ENCODE measurements at places on chromosomes 1 and 21.

- no peak for DNase-seq
These were observed 22.8 kb downstream of the INSL5 start for GRCh38 chr1:66778266-66778665.

GRCh38 chr21:37230632-37231248, 36.4 kb downstream of the VPS26C start:
- no peak for DNase-seq

DNA sequence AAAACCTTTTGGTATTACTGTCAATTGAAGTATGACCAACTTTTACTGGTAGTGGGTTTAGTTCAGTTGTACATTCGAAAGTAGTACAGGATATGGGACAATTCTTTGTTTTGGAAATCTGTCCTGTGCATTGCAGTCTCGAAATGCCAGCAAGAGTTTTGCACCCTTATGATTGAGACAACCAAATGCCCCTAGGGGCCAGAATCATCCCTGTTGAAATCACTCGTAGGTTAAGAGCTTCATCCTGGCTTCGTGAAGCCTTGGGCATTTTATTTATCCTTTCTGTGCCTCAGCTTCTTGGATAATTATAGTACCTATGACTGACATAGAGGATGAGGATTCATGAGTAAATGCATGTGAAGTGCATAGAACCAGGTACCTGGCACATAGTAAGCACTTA, 2.4 kb upstream of the GOLT1A start:
- DNase-seq, result no peak

GRCh38 chr1:7902478-7903085, 38.1 kb downstream of the TNFRSF9 start:
- DNase-seq, result peak; percentile 49

- DNase-seq, result no peak
These were observed 144.0 kb downstream of the ROR1 start for GRCh38 chr1:63917571-63918417.

DNA sequence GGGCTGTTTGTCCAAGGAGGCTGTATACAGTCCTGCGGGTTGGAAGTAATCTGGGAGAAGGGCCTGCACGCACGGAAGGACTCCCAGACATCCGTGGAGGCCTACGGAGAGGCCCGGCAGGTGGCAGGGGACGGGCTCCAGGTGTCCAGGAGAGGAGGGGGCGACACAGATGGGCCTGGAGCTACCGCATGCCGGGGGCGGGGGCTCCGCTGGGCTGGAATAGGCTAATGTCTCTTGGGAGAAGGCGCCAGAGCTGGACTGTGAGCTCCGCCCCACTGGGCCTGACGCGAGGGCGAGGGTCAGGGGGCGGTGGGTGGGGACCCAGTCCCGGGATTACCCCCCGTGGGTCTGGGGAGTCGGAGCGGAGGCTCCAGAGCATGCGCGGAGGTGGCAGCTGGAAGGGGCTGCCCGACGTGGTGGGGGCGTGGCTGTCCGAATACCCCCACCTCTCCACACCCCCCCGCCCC, 659 bp downstream of the AGO1 start:
- no peak for DNase-seq

DNA sequence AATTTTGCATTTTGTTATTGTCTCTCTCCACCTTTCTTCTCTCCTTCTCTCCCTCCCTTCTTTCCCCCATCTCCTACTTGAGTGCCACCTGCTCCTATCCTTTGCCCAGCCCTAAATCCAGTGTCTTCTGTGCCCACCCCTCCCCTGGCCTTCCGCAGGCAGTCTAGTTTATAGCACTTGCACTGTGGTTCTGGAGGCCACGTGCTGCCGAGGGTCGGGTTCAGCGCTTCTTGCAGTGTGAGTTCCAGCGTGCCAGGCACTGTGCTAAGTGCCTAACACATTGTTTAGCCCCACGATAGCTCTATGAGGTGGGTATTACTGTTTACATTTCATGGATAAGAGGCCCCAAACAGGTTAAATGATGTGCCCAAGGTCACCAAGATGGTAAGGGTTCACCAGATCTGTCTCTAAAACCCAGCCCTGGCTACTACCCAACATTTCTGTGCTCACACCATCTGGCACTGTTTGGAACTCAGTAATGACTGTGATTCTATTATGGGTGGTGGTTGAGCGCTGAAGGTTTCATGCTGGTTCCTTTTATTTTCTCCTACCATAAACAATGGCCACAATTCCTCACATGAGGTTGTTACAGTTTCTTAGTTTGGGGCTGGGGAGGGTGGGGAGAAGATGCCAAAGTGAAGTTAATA, 14.1 kb upstream of the ATP1A4 start:
- no peak for DNase-seq

DNA sequence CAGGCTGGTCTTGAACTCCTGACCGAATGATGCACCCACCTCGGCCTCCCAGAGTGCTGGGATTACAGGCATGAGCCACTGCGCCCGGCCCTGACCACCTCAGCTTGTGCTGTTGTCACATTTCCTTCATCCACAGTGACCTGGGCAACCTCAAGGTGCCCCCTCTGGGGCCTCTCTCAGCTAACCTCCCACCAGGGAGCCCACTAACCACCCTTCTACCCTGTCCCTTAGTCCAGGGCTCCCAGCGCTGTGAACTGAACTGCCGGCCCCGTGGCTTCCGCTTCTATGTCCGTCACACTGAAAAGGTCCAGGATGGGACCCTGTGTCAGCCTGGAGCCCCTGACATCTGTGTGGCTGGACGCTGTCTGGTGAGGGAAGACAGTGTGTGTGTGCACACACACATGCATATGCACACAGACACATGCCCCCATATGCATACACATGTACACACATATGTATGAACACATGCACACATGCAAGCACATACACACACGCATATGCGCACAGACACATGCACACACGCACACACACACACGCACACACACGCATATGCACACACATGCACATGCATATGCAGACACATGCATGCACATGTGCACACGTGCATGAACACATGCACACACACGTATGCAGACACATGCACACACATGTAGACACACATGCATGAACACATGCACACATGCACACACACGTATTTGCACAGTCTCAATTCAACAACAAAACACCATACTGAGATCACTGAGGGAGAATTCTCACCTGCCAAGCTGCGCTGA, 6.2 kb downstream of the ADAMTSL4 start:
- no peak for DNase-seq

GRCh38 chr21:20023193-20023592, 975.0 kb upstream of the NCAM2 start:
- DNase-seq, result no peak

- no peak for DNase-seq
These were observed 102.9 kb downstream of the EPB41 start for GRCh38 chr1:29017235-29017634.

DNA sequence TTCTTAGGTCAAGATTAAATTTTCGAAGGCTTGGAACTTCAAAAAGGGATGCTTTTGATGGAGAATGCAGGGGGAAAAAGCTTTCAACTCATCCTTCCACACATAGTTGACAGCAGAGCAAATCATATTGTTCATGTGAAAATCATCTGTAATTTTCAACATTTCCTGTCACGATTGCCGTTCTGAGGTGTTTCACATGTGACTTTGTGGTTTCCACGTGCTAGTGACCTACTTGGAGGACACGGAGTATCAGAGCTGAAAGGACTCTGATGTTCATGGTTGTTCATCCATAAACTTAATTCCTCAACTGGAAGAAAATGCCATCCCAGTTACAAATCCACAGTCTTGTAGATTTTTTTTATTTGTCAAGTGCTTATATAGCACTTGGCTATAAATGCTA, 79.1 kb downstream of the ZP4 start:
- DNase-seq, result no peak

DNA sequence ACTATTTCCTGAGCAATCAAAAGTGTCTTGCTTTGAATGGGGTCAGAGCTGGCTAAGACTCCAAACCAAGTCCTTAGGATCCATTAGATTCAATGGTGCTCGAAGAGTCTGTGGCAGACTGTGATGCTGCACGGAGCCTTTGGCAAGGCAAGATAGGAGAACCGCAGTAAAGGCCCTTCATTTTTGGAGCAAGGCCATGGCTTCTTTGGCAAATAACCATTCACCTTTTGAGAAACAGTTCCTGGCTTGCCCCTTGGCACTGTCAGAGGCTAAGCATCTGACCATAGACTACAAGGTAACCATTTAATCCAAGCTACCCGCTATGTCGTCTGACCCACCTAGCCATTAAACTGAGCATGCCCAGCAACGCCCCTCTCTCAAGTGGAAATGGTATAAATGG, 45.2 kb downstream of the EDN2 start:
- DNase-seq, result no peak

DNA sequence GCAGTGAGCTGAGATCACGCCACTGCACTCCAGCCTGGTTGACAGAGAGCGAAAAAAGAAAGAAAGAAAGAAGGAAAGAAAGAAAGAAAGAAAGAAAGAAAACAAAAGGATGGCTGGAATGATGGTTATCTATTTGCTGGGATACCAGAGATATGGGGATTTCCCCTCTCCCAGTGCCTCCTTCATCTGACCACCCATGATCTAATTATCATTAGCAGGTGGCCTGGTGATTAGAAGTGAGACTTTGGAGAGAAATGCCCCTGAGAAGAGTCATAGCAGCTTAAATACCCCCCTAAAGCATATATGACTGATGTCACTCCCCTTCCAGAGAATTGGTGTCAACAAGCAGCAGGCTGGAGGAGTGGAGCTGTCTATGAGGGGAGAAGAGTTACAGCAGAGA, 1.3 kb upstream of the NPPB start:
- no peak for DNase-seq

GRCh38 chr1:183933528-183934179, 103.9 kb downstream of the COLGALT2 start:
- DNase-seq, result no peak

DNA sequence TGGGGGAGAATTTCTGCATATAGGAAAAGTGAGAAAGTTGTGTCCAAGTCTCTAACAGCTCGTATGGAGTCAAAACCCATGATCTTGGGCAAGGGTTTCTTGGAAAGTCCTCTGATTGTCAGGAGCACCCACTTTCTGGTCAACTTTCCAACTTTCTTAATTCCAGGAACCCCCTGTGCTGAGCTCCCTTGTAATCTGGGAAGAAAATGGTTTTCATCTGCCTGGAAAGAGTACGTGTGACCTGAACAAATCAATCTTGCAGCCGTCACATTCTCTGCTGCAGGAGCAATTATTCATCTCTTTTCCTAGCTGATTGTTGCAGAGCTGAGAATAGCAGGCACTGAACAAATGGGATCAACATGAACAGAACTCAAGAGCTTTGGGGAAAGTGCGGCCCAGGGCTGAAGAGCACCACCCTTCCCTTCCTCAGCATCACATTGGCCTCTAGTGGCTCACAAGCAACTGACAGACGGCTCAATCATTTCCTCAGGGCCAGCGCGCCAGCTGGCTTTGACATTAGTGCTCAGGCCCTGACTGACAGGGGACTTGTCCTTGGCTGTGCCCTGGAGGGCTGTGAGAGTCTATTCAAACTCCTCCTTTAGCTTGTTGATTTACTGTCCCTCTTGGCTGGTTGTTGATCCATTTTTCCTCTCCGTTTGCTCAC, 295.2 kb downstream of the HLX start:
- no peak for DNase-seq

- no peak for DNase-seq
These were observed 5.6 kb upstream of the YBX1 start for GRCh38 chr1:42676534-42677087.

GRCh38 chr1:245685111-245685810, 530.5 kb downstream of the KIF26B start:
- no peak for DNase-seq

- DNase-seq, result no peak
These were observed 3.9 kb downstream of the EFCAB14 start for GRCh38 chr1:46714976-46715375.

DNA sequence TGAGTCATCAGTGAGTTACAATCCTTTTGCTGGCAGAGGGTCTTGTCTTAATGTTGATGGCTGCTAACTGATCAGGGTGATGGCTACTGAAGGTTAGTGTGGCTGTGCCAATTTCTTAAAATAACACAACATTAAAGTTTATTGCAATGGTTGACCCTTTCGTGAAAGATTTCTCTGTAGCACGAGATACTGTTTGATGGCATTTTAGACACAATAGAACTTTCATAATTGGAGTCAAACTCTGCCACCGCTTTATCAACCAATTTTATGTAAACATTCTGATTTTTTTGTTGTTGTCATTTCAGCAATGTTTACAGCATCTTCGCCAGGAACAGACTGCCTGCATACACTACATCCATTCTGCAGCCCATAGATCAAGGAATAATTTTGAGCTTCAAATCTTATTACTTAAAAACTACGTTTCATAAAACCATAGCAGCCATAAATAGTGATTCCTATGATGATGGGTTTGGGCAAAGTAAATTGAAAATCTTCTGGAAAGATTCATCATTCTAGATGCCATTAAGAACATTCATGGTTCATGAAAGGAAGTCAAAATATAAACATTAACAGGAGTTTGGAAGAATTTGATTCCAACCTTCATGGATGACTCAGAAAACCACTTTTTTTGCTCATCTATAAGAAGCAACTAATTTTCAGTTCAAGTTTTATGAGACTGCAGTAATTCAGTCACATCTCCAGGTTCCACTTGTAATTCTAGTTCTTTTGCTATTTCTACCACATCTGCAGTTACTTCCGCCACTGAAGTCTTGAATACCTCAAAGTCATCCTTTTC, 85.9 kb downstream of the TYW3 start:
- DNase-seq, result no peak

DNA sequence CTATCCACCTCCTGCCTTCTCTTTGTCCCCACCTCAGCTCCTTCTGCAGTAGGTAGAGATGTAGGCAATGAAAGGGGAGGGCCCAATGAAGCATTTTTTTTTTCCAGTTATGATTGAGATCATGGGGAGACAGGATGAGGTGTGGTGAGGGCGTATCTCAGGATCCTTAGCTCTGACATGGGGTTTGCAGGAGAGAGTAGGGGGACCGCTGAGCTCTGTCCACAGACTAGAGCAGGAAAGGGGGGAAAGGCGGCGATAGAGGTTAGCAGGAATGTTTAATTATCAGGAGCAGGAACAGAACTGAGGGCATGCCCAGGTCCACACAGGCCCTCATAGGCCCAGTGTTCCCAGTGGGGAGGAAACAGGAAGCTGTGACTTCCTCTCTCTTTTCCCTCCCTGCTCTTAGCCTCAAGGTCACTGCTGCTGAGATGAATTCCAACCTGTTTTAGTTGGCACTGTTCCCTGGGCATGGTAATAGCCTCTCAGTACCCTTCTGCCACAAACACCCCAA, 901 bp upstream of the RXFP4 start:
- no peak for DNase-seq

DNA sequence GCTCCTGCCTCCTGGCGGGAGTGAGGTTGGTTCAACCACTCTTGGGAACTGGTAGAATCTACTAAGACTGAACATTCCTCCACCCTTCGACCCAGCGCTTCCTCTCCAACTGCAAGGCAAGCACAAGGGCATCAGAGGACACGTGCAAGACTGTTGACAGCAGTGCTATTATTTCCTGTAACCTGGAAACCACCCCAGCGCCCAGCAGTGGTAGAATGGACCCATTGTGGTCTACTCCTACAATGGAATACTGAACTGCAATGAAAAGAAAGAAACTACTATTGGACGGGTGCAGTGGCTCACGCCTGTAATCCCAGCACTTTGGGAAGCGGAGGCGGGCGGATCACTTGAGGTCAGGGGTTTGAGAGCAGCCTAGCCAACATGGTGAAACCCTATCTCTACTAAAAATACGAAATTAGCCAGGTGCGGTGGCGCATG, 33.0 kb upstream of the TARDBP start:
- no peak for DNase-seq
